ENCODE measurements at places on chromosomes 7 and 10.

GRCh38 chr7:127953423-127954356 lies 77.5 kb downstream of the LRRC4 start:
- H3K27ac ChIP-seq: no peak overlapping the region
- peaks cover 12% of the 10 kb centered on the region for H3K36me3 ChIP-seq
- no peak overlapping the region for H3K4me3 ChIP-seq
- no peaks in the 10 kb centered on the region for H3K27me3 ChIP-seq
- no peaks in the 10 kb centered on the region for H3K4me1 ChIP-seq
- DNase-seq: no peak

DNA sequence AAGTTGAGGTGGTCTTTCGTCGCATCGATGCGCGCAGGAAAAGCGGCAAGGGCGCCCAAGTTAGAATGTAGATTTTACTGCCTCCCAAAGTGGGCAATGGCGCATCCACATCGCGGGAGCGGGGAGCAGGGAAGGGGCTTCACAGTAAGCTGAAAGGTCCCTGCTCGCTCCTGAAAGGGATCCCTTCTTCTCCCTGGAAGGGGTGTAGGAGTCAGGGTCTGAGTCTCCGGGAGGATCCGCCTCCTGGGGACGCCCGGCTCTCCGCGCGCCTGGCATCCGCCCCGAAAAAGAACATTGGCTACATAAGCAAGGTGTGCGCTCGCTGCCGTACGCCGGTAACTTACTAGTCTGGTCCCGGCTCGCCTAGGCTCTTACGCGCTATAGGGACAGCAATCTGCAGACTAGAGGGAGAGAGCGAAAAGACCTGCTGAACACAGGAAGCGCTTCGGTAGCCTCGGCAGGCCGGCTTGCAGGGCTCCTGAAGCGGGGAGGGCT lies 804 bp downstream of the UNC5B start:
- peaks cover 71% of the 10 kb centered on the region for H3K27me3 ChIP-seq
- H3K4me1 ChIP-seq: peaks cover 5% of the 10 kb centered on the region
- DNase-seq: peak; percentile 8
- H3K27ac ChIP-seq: no peak overlapping the region
- H3K4me3 ChIP-seq: peak overlapping the region; percentile 19

GRCh38 chr10:62759599-62760175 lies 44.8 kb upstream of the ADO start:
- no peak overlapping the region for H3K4me3 ChIP-seq
- H3K27me3 ChIP-seq: peaks cover 2% of the 10 kb centered on the region
- H3K36me3 ChIP-seq: no peaks in the 10 kb centered on the region
- no peak for DNase-seq
- peaks cover 27% of the 10 kb centered on the region for H3K4me1 ChIP-seq

DNA sequence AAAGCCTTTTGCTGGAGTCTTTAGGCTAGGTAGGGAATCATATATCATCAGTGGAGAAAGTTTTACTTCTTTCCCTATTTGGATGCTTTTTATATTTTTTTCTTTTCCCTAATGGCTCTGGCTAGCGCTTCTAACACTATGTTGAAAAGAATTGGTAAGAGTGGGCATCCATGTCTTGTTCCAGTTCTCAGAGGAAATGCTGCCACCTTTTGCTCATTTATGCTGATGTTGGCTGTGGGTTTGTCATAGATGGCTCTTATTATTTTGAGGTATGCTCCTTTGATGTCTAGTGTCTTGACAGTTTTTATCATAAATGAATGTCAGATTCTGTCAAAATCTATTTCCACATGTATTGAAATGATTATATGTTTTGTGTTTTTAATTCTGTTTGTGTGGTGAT lies 1544.1 kb downstream of the REEP3 start:
- no peak for DNase-seq
- H3K4me1 ChIP-seq: no peaks in the 10 kb centered on the region
- H3K27ac ChIP-seq: no peak overlapping the region

GRCh38 chr7:41779918-41780317 lies 77.0 kb upstream of the INHBA start:
- no peak for DNase-seq
- H3K4me3 ChIP-seq: no peak overlapping the region
- no peak overlapping the region for H3K27ac ChIP-seq
- H3K27me3 ChIP-seq: no peaks in the 10 kb centered on the region

- no peaks in the 10 kb centered on the region for H3K36me3 ChIP-seq
- peak overlapping the region; percentile 38 for H3K4me3 ChIP-seq
- H3K27me3 ChIP-seq: peaks cover 8% of the 10 kb centered on the region
- H3K27ac ChIP-seq: peak overlapping the region; percentile 47
These were observed 16.6 kb downstream of the GNAI1 start for GRCh38 chr7:80151274-80151665.

- no peak overlapping the region for H3K27ac ChIP-seq
- H3K4me1 ChIP-seq: no peaks in the 10 kb centered on the region
- no peaks in the 10 kb centered on the region for H3K36me3 ChIP-seq
- H3K27me3 ChIP-seq: peaks cover 4% of the 10 kb centered on the region
- no peak for DNase-seq
These were observed 108.9 kb downstream of the IPMK start for GRCh38 chr10:58158806-58159205.

DNA sequence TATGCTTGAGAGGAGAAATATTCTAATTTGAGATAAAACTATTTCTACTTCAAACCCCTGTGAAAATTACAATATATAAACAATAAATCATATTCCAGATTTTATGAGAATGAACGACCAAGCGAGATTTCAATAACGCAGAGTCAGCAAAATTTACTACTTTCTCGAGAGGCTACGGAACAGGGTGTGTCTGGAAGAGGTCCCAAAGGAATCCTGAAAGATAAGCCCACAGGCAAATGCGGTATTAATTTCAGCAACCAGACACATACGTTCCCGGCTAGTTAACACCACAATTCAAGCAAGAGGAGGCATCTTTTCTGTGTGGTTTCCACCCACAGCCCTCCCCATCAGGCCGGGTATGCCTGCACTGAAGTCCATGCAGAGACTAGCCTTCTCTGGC lies 26.4 kb downstream of the BEND7 start:
- DNase-seq: no peak
- H3K4me1 ChIP-seq: no peaks in the 10 kb centered on the region
- peaks cover 6% of the 10 kb centered on the region for H3K27me3 ChIP-seq
- no peaks in the 10 kb centered on the region for H3K36me3 ChIP-seq

- no peak overlapping the region for H3K4me3 ChIP-seq
- H3K27ac ChIP-seq: no peak overlapping the region
- no peaks in the 10 kb centered on the region for H3K36me3 ChIP-seq
- no peaks in the 10 kb centered on the region for H3K4me1 ChIP-seq
These were observed 136.7 kb downstream of the PDE1C start for GRCh38 chr7:31933481-31933880.

DNA sequence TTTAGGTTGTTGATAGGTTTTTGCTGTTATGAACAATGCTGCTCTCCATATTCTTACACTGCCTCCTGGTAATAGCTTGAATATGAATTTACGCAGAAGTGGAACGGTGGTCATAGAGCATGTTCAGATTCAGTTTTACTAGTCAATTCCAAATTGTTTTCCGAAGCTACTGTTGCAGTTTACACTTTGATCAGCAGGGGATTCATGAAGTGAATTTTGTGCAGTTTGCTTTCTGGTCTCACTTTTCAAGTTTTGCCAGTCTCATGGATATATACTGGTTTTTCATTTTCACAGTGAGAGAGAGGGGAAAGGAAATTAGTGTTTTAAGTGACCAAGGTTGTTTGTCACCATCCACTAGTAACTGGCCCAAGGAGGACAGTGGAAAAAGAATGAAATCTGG lies 171.3 kb downstream of the PRKCQ start:
- H3K4me1 ChIP-seq: peaks cover 40% of the 10 kb centered on the region
- DNase-seq: no peak
- peak overlapping the region; percentile 55 for H3K27ac ChIP-seq
- peaks cover 6% of the 10 kb centered on the region for H3K27me3 ChIP-seq
- H3K4me3 ChIP-seq: no peak overlapping the region
- peaks cover 12% of the 10 kb centered on the region for H3K36me3 ChIP-seq

GRCh38 chr7:43954524-43955228 lies 28.4 kb downstream of the UBE2D4 start:
- peaks cover 12% of the 10 kb centered on the region for H3K36me3 ChIP-seq
- H3K27me3 ChIP-seq: no peaks in the 10 kb centered on the region
- no peak for DNase-seq
- no peak overlapping the region for H3K4me3 ChIP-seq

DNA sequence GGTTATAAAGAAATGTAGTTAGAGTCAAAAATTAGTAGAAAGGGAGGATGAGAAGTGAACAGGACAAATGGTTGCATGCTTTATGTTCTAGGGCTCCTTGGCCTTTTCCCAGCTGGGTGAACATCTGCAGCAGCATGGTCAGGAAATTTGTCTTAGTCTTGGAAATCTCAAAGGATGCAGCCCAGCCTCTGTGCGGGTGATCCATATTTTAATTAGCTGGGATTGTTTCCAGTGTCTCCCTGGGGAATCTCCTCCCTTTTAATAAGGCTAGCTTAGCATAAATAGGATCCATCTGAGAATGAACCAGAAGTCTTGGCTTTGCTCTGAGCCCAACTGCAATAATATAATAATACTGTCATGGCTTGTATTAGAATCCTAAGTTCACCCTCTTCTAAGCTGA lies 198.3 kb downstream of the PRKG1 start:
- no peaks in the 10 kb centered on the region for H3K4me1 ChIP-seq
- DNase-seq: no peak
- no peaks in the 10 kb centered on the region for H3K36me3 ChIP-seq
- no peaks in the 10 kb centered on the region for H3K27me3 ChIP-seq
- H3K4me3 ChIP-seq: no peak overlapping the region

GRCh38 chr10:74738985-74739567 lies 87.3 kb upstream of the KAT6B start:
- DNase-seq: peak; percentile 14
- H3K27me3 ChIP-seq: no peaks in the 10 kb centered on the region
- H3K36me3 ChIP-seq: no peaks in the 10 kb centered on the region
- H3K27ac ChIP-seq: peak overlapping the region; percentile 44
- peaks cover 26% of the 10 kb centered on the region for H3K4me1 ChIP-seq
- peak overlapping the region; percentile 42 for H3K4me3 ChIP-seq

GRCh38 chr7:141355032-141355431 lies 196.2 kb upstream of the AGK start:
- peaks cover 5% of the 10 kb centered on the region for H3K27me3 ChIP-seq
- no peak overlapping the region for H3K27ac ChIP-seq
- H3K36me3 ChIP-seq: no peaks in the 10 kb centered on the region
- H3K4me3 ChIP-seq: no peak overlapping the region

GRCh38 chr7:87628780-87629569 lies 777 bp downstream of the RUNDC3B start:
- no peak overlapping the region for H3K27ac ChIP-seq
- peak overlapping the region; percentile 72 for H3K4me3 ChIP-seq
- DNase-seq: no peak
- peaks cover 6% of the 10 kb centered on the region for H3K4me1 ChIP-seq

Measured in activated T-helper 1 cell treated with anti-CD3 and anti-CD28 coated beads, Interleukin-12 subunit alpha, Interleukin-12 subunit beta, Interleukin-2, Interleukin-4 antibody, amounts not matched to agents 30 ng/mL and 10 ng/mL and 1 ng/mL, durations not matched to agents 14 hours and 24 hours and 36 hours (primary cell).